ENCODE measurements at places on chromosomes 5 and 9. TPM values are rescaled to one million over a fixed set of nuclear protein-coding genes. Genes with fewer than 3 reads are reported as not detected.

DNA sequence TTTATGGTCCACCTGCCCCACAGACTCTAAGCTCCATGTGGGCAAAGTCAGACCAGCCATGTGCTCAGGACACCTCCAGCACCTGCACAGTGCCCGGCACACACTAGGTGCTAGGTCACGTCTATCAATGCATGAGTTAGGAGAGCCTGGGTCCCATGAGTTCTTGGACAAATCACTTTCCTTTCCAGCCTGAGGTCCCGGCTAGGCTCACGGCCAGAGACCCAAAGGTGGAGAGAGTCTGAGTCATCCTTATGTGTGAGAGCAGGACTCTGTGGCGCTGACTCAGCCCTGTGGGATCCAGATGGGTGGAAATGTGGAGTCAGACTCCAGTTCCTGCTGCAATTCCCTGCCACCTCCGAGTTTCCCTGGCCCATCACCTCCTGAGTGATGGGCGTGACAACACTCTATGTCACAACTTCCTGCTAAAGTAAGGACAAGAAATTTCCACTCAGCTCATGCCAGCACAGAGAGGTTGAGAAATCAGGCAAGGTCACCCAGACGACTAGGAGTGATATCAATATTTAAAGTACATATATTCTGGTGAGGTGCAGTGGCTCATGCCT, 2.5 kb upstream of the ST6GALNAC4 start:
- peak; percentile 98 for DNase-seq

DNA sequence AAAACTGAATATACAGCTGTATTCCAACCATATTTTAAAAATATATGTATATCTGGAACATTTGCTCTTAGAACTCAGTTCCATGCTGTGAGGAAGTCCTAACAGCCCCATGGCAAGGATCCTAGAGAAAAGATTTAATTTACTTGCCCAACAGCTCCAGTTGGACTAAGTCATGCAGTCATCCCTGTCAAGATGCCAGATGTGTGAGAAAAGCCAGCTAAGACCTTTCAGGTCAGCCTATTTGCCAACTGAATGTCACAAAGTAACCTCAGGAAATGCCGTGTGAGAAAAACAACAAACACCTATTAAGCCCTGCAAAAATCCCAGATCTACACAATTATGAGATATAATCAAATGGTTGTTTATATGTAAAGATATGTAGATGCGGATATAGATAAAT, 416.3 kb downstream of the NR2F1-AS1 start:
- peak; percentile 85 for DNase-seq

DNA sequence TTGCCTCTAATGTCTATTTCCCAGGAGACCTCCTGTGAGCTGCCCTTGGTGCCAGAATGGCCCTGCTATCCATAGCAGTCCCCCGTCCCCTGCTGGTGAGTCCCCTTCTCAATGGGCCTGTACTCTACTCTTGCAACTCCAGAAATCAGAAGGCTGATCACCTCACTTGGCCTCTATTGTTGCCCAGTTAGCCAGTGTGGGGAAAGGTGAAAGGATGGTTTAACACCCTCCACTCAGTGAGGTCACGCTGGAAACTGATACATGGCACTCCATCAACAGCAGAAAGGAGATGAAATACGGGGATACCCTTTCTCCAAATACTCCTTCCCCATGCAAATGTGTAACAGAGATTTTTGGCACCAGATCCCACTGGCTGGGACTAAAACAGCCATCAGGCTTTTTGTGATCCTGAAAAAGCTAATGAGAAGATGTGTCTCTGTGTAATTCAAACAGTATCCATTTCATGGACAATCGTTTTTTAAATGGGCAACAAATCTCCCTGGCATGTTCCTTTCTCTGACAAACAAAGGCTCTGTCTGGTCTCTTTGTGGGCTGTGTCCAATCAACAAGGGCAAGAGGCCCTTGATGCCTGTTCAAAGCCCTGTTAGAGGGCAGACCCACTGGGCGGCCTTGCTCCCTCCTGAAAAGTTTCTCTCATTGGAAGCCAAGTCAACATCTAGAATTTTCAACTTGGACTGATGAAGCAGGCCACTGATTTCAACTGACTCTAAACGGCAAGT, 343.7 kb downstream of the SPOCK1 start:
- DNase-seq = no peak

- DNase-seq = peak; percentile 99
These were observed 135.2 kb downstream of the PCSK1 start for GRCh38 chr5:96297867-96298266.

DNA sequence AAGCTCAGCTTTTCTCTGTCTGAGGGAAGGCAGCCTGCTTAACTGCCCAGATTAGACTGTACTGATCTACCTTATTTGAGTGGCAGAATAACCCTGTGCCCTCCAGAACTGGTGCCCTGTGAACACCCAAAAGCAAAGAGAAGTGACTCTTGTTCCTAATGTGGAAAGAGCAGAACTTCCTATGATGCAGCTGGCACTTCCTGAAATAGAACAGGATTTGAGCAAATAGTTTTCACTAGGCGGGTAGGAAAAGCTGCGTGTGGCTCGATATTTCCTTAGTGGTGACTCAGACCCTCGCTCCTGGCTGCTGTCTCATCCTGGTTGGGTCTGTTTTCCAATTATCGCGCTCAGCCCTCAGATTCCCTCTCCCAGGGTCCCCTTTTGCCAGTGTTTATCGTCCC, 89.9 kb downstream of the SH3TC2 start:
- peak; percentile 87 for DNase-seq

LHX3 gene
- not detected for total RNA-seq

NMUR2 gene
- total RNA-seq = not detected

DNA sequence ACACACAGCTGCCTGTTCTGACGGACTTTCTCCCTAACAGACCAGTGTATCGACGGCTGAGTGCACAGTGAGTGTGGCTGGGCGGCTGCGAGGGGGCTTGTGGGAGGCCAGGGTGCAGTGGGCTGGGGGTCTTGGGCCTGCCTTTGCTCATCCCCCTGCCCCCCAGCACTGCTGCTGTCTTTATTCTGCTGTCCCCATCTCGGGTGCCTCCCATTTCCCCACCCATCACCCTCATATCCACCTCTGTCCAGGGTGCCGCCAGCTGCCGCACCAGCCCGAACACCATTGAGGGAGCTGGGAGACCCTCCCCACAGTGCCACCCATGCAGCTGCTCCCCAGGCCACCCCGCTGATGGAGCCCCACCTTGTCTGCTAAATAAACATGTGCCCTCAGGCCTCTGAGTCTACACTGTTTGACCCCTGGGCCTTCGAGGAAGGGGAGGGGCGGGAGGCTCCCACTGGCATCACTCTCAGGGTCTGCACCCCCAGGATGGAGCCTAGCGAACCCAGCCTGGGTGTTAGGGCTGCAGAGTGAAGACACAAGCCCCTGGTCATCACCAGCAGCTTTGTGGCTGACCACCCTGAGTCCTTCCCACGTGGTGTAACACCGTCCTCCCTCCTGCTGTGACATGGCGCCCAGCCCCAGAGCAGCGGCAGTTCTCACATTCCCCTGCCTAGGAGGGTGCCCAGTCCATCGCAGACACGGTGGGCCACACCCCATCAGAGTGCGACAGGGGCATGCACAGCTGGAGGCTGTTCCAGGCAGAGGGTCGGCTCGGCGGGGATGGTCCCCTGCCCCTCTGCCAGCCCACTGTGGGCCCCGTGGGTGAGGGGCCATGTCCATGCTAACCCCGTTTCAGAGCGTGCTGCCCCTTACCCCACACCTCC, 4.0 kb downstream of the LCN2 start:
- no peak for DNase-seq

GRCh38 chr9:77866878-77867277, 164.7 kb downstream of the GNAQ start:
- DNase-seq = no peak
